ENCODE measurements at places on chromosomes 7 and 10.

DNA sequence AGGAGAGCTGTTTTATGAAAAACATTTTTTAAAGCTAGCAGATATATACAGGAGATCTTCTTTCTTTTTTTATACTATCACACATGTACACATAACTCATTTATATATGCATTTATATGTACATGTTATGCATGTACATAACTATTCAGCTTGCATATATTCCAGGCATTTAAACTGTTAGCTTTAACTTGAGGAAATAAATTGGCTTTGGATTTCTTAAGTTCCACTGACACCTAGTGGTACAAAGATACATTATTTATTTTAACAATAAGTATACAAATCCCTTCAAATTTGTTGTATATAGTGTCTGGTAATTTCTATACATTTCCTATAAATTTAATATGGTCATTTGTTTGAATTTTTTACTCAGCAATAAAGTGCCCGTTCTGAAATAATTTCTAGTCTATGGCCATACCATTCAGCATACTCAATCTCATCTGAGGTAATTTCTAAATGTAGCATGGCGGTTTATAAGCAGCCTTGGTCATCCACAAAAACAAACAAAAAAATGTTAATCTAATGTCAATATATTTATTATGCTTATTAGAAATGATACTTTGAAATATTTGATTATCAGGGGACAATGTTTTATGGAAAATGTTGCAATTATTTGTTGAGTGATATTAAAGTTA is 11.6 kb downstream of the ZDHHC6 start:
- DNase-seq = no peak

DNA sequence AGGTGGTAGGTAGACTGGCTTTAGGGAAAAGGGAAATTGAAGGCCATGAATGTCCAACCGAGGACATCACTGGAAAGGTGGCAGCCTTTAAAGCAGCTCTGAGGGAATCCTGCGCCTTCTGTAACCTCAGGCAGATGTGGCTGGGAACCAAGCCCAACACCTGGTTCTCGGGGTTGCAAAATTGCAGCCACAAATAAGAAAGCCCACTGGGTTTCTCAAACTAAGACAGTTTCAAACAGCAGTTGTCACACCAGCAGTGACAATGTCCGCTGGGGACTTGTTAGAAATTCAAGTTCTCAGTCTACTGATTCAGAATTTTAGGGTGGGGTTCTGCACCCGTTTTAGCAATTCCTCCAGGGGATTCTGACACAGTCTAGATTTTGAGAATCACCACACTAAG is 42.7 kb upstream of the STEAP1B start:
- DNase-seq = no peak

- no peak for DNase-seq
These were observed 21.8 kb upstream of the EXOC6 start for GRCh38 chr10:92826504-92826903.

- DNase-seq = no peak
These were observed 60.7 kb downstream of the ZRANB1 start for GRCh38 chr10:125002423-125003145.

- DNase-seq = no peak
These were observed 157.2 kb upstream of the ZNF92 start for GRCh38 chr7:65216469-65216868.

GRCh38 chr7:1544178-1544895 is 11.7 kb downstream of the TMEM184A start:
- no peak for DNase-seq
